Left ventricle myocardium inferior (tissue), 1 donor: ENCODE measurements at places on chromosomes 7 and 10. TPM values are rescaled to one million over a fixed set of nuclear protein-coding genes. Genes with fewer than 3 reads are reported as not detected.

DNA sequence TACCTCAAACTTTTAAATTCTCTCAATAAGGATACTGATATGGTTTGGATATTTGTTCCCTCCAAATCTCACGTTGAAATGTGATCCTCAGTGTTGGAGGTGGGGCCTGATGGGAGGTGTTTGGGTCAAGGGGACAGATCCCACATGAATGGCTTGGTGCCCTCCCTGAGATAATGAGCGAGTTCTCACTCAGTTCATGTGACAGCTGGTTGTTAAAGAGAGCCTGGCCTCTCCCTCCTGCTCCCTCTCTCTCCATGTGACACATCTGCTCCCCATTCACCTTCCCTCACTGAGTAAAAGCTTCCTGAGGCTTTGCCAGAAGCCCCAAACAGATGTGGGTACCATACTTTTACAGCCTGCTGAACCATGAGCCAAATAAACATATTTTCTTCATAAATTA is 19.2 kb downstream of the ABCB4 start:
- DNase-seq, result no peak

DNA sequence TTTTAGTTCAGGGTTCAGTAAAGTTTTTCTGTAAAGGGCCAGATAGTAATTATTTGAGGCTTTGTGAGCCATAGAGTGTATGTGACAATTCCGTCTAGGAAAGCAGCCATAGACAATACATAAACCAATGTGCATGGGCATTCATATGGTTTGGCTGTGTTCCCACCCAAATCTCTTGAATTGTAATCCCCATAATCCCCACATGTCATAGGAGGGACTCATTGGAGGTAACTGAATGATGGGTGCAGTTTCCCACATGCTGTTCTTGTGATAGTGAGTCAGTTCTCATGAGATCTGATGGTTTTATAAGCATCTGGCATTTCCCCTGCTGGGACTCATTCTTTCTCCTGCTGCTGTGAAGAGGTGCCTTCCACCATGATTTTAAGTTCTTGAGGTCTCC is 29.9 kb downstream of the SEC61G start:
- DNase-seq, result no peak

GRCh38 chr7:72316148-72316547 is 96.0 kb downstream of the CALN1 start:
- DNase-seq, result no peak

GRCh38 chr7:157001920-157002818 is 8.3 kb downstream of the MNX1 start:
- no peak for DNase-seq

GRCh38 chr10:45136256-45136655 is 135.5 kb downstream of the ZNF22 start:
- no peak for DNase-seq

HOXA10 gene
- not detected for total RNA-seq
